Hypothalamus (tissue), 51 donors: ENCODE measurements at places on chromosomes 4 and X.

DNA sequence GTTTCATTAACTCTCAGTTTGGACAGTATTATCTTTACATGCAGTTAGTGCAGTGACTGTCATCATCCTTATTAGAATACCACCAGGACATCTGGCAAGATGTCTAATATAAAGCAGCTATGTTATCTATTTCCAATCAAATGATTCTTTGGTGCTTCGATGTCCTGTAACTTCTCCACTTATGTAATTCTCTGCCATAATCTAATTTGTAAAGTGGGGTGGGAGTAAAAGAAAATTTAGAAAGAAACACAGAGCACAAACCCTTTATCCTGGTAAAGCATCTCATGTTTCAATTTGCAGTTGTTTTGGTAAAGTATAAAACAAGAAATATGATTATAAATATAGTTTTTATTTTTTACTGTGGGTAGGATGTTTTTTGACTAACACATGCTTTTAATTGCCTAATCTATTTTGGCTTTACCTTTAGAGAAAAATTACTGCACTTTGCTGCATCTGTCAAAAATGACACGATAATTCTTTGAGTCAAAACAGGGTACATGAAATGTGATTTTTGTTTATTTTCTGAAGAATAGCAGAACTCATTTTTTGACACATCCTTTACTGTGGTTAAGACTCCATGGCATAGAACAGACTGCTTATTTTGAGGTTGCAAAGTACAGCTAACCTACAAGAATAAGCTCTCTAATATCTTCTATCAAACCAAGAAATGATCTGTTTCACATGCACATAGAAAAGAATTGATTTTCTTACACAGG lies 382.9 kb downstream of the RPA4 start:
- DNase-seq = no peak

DNA sequence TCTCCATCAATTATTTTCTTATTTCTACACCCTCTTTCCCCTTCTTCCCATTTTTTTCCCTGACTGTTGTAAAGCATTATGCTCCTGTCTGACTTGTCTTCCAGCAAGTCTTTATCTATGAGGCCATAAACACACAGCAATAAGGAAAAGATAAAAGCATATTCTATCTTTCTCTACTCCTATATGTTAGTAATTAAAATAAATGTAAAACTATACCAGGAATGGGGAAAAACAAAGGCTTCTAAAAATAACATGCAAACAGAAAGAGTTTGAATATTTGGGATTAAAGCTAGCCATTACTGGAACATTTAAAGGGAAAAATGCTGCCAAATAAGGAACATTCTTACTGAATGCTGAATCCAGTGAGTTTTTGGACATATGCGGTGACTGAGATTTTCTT lies 471.7 kb upstream of the HS3ST1 start:
- DNase-seq = no peak

GRCh38 chrX:24306440-24306839 lies 7.4 kb downstream of the SUPT20HL2 start:
- DNase-seq = no peak

- DNase-seq = no peak
Measured at GRCh38 chr4:83082777-83083176, 31.8 kb downstream of the PLAC8 start.

DNA sequence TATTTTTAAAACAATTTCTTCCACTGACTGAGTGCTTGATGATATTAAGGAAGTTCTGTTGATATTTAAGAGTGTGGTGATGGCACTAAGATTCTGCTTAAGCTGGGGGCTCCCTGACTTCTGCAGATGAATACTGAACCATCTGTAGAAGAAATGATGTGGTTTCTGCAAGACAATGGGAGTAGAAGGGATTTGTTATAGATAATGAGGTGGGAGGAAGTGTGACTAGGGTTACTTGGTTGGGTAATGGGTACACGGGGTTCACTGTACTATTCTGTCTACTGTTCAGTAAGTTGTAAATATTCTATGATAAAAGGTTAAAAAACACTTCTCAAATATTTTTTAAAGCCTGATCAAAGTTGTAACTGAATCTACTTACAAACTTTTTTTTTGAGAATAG lies 60.9 kb upstream of the TXK start:
- DNase-seq = no peak

DNA sequence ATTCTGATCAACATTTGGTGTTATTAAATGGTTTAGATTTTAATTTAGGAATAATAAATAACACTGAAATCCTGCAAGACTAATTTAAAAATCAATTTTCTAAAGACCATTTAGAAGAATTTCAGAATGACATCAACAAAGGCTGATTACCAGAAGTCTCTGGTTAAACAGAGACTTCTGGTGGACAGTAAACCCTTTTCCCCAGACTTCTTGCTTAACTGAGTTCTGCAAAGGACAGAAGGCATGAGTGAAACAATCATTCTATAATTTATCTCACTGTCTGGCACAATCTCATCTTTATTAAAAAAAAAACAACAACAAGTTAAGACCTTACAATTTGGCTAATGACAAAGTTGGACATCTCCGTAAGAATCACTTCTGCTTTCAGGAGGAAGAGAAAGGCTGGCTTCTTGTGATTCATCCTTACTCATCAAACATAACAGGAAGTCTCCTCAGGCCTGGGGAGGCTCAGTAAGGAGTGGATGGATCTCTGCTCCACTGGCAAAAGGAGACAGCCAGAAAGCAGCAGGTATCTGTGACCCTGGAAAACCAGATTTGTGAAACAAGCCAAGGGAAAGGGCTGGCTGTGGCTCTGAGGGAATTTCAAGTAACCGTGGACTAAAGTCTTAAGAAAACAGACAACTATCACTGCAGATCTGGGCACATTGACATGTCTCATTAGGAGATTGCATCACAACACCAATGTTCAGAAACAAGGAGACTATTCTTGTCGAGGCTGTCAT lies 908 bp upstream of the TLR6 start:
- DNase-seq = peak; percentile 11

GRCh38 chr4:155430895-155431795 lies 54.4 kb upstream of the MAP9 start:
- no peak for DNase-seq

- peak; percentile 7 for DNase-seq
Measured at GRCh38 chrX:37685381-37686359, at the start of gene XK. Gene XK, plus strand, starts transcription at chrX:37685791. Its CDS starts 171 bp downstream, at chrX:37685962.

GRCh38 chr4:77481856-77482255 lies 123.8 kb upstream of the CXCL13 start:
- DNase-seq = no peak

- DNase-seq = no peak
Measured at GRCh38 chrX:10904220-10904619, 206.9 kb upstream of the HCCS start.

- DNase-seq = no peak
Measured at GRCh38 chrX:39961441-39961840, 136.3 kb downstream of the BCOR start.

- DNase-seq = no peak
Measured at GRCh38 chr4:141746026-141746425, 109.6 kb downstream of the IL15 start.

- DNase-seq = no peak
Measured at GRCh38 chr4:37981425-37981824, 21.2 kb downstream of the PTTG2 start.

DNA sequence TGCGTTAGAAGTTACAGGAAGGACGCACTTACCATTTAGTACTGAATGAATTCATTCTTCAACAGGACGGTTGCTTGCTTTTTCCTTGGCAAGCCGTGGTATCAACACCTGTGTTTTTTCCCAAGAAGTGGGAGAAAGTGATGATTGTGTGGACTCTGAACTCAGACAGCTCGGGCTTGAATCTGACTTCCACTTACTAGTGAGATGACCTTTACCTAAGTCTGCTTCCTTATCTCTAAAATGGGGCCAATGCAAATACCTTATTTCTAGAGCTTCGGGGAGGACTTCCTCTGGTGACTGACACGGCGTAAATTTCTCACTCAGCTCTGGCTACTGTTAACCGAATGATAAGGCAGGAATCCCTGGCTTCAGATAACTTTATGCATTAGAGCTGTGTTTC lies 146.8 kb upstream of the RBPJ start:
- no peak for DNase-seq

- no peak for DNase-seq
Measured at GRCh38 chr4:156038772-156039171, 85.1 kb upstream of the CTSO start.

DNA sequence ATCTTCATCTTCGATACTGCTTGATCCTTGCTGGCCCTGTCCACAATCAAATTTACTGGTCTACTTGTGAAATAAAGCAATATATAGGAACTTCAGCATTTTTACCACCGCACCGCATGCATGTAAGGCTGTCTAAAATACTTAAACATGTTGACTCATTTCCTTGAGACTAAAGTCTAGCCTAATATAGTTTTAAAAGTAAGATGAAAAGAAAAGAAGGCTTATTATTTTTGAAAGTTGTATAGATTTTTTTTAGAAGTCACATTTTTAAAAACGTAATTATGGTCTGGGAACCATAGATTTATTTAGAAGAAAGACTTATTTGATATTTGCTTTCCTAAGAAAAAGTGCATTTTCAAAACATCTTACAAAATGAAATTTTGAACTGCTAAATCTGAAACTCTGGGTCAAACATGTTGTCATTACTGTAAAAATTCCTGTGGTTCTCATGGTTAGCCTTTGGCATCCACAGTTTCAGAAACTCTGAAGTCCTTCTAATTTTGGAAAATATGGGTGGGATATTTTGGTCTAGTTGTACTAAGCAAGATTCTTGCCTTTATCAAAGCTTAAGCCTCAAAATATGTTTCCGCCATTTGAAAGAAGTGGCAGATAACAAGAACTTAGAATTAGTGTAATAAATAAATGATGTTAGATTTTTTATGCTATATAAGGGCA lies 423.5 kb upstream of the CTSO start:
- DNase-seq = no peak

DNA sequence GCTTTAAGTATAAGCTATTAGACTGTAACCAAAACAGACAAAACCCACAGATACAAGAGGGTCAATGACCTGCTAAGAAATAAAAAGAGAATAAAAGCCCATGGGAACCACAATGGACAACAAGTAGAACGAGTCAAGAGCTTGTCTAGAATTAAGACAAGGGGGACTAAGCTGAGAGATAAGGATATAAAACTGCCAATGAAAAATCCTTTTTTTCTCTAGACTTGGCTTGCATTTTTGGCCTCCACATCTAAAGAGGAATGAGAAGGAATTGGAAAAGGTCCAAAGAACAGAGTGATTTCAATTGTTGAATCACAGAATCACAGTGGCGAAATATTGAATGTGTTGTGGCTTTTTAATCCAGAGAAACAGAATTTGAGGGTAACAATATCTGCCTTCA lies 135.7 kb downstream of the QDPR start:
- DNase-seq = no peak

DNA sequence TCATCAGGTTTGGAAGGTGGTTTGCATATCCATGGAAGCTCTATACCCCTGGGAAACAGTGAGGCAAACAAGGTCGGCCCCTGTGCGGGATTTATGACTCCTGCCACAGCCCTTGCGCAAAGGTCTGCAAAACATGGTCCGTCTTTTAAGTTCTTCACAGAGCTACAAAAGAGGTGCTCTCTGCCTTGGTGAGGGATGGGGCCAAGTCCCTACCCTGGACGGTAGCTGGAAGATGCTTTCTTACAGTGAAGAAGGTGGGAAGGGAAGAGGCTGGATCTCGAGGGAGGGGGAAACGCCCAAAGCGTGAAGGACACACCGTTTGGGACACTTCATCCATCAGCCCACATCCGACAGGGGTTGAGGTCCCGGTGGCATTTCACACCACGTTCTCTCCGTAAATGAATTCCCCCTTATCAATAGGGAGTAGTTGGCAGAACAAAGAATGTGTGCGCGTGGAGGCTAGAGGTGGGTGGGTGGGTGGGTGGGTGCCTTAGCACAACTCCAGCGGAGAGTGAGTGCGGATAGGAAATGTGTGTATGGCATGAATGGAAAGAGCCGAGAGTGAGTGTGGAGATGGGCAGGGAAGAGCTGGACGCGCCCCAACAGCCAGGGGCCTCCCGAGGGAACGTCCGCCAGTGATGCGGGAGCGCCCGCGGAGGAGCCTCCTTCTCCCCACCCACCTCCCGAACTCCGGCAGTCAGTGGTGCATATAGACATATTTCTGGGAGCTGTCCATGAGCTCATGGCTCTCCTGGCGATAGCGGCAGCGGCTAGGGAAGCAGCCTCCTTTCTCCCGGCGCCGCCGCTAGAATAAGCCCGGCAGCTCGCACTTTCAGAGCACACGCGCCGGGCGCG lies 68.3 kb downstream of the LARP7 start:
- DNase-seq = peak; percentile 25

DNA sequence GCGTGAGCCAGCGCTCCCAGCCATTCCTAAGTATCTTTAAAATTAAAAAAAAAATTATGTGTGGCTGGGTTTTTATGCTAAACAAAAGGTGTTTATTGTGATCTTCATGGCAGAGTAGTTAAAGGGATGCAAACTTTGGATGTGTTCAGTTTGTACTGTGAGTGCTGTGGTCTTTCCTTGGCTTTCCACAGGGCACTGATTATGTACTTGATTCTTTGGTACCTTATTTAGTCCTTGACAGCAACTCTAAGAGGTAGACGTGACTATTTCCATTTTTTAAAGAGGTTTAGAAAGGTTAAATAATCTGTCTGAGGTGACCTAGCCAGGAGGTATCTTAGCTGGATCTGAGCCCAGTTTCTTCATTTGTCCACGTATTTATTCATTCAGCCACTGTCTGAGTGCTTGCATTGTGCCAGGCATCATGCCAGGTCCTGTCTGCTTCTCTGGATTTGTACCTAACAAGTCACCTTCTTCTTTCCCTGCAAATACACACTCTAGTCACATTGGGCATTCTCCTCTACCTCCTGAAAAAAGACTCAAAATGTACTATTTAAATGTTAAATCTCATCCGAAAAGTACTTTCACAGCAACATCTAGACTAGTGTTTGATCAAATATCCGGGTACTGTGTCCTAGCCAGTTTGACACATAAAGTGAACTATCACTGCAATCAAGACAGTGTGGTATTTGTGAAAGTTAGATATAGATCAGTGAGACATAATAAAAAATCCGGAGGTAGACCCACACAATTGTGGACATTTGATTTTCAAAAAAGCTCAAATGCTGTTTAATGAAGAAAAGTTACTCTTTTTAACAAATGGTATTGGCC lies 31.5 kb downstream of the WWC2 start:
- DNase-seq = no peak

- no peak for DNase-seq
Measured at GRCh38 chr4:187479511-187479910, 516.1 kb upstream of the ZFP42 start.

DNA sequence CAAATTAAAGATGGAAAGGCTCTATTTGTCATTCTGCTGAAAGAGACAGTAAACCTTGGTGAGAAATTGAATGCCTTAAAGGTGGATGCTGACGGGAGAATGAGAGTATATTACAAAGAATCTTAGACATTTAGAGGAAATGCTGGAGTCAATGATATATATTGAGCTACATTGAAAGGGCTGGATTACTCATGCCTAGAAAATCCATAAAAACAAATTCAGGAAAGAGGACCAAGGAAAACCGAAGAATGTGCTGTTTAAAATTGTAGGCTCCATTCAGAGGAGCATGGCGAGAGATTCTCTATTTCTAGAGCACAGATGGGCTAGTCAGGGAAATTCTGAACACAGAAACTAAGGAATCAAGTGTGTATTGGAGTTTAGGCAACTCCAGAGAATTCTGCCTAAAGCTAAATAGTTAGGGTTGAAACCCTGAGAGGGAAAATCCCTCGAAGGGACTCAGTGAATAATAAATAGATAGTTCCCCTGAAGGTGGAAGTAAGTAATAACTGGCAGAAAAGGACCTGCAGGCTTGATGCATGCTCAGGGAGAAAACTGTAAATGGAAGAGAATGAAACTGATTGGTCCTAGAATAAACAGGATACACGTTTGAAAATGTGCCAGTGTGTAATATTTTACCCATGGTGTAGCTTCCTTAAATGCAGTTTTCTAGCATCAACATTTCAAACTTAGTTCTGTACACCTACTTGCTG lies 1532.4 kb upstream of the TENM3 start:
- no peak for DNase-seq
